ENCODE measurements at places on chromosomes 2 and 18.

DNA sequence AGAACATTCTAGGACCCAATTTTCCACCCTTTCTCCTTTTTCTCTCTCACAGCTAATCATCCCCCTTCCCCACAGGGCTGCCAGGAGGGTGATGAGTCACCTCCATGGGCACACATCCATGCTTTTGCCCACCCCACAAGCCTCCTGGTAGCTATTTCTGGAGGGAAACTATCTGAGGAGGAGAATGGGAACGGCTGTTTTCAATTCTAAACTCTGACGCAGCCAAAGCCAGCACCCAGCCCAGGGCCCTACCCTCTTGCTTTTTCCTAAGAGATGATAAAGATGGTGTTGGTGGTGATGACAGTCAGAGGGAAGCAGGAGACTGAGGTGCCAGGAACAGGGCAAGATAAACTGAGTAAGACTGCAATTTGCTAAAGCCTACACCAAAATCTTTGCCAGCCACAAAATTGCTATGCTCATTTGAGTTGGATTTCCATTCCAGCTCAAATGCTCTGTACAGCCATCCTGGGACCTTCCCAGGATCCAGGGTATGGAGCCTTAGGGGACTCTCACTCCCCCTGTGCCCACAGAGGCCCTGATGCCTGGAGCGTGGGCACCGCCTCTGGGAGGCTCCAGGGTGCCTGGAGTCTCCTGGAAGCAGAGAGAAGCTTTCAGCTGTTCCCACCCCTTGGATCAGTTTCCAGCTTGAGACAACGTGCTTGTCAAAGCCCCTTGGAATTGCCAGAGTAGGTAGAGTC, 62.0 kb upstream of the FZD7 start:
- DNase-seq, result peak; percentile 70

DNA sequence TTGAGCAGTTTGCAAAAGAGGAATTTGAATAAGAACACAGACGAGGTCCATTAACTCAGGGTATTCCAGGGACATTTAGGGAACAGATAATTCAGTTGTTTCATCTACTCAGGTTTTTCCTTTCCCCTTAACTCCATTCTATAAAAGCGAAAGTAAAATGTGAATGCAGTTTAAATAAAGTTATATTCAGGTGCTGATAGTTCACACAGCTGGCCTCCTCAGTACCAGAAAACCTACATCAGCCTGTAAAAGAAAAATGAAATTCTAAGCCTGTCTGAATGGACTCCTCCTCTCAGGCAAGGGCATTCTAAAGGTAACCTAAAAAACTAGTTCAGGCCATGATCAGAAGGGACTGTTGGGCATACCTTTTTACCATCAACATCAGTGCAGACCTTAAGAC, 873.8 kb downstream of the SUCLG1 start:
- no peak for DNase-seq

DNA sequence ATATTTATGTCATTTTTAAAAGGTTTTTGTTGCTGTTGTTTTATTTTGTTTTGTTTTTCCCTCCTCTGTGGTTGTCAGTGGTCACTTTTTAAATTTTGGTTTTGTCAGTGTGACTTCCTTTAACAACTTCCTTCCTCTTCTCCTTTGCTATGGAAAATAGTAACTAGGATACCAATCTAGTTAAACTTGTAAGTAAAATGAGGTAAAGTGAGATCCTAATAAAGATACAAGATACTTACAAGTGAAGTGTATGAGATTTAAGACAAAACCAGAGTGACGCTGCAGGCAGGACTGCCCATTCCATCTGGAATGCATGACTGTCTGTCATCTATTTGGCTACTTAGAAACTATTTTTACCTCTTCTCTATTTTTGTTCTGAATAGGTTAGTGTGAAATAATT, 30.6 kb upstream of the CREB1 start:
- DNase-seq, result no peak

DNA sequence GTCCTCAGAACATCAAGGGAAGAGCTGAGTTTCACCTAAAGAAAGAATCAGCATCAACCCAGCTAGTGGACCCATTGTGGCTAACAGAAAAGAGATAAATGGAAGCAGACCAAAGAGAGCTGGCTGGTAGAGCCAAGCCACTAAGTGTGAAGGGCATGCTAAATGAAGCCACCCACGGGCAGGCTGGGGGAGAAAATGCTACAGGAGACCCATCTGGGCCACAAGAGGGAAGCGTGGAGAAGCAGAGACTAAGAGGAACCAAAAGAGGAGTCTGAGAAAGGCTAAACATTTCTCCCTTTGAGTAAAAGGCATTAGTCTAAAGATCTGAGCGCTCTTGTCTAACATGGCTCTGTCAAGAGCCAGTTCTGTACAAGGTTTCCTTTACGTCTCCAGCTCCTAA, 15.8 kb downstream of the CWC22 start:
- DNase-seq, result no peak

DNA sequence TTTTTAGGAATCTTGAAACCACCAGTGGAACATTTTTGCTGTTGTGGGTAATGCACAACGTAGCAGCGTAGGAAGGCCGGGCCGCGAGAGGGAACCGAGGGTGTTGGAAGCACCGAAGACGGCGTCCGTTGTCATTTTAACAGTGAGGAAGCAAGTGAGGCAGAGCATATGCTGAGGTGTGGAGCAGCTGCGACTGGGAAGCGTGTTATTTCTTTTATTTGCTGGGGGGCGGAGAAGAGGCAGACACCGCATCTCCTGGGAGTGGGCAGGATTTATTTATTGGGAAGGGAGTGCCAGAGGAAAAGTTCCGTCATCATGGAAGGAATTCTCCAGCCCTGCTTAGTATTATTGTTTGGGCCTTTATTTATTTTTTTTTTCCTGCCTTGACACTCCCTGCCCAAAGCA, 232.8 kb downstream of the KLHL29 start:
- DNase-seq, result no peak

DNA sequence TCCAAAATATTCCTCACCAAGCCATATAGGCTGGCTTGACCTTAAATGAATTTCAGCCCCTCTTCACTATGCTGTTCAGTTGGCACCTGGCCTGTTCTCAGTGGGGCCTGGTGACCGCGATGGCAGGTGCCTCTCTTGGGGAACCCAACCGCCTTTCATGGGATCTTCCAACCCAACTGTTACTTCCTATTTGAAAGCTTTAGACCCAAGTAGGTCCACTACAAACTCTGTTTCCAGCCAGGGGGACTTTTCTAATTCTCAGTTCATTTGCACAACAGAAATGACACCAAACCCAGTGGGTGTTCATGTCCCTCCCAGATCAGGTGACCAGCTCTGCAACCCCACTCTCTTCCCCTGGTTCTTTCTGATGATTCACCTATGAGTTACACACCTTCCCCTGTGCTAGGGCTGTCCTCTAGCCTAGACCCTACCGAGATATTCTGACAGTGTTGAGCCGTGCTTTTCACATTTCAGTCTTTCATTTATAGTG, 35.6 kb upstream of the NDUFV2 start:
- DNase-seq, result no peak

DNA sequence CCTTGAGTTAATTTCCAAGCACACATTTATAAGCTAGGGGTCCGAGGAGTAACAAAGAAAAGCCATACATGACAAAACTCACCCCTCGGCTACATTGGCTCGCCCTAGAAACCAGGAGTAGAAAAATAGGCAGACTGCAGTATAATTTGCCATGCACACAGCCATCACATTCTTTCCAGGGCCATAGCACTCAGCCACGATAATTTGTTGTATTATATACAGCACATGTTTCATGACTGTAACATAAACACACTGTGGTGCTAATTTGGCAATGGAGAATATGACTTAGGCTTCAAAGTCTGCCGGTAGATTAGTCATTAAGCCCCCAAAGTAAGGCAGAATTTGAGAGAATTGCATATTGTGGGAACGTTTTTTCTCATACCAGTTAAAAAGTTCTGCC, 254.9 kb downstream of the ZNF521 start:
- DNase-seq, result no peak

Measured in H4 (cell line).